ENCODE measurements at places on chromosomes 5 and 9. TPM values are rescaled to one million over a fixed set of nuclear protein-coding genes. Genes with fewer than 3 reads are reported as not detected.

DNA sequence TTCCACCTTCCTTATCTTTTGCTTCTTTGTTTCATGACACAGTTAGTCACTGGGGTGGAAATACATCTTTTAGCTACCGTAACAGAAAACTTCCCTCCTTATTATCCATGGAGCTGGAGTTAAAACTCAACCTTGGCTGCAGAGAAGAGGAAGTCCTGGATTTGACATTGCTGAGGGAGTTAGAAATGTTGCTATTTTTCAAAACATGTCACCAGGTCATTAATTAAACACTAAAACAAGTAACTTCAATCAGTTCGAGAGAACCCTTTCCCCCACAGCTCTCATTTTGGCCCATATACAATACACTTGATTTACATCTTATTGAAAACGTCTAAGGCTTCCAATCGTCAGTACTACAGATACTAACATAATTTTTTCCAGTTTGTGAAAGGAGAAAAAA lies 237.9 kb upstream of the CD180 start:
- no peak for DNase-seq

- no peak for DNase-seq
These were observed 59.7 kb downstream of the SEMA4D start for GRCh38 chr9:89438194-89438593.

DNA sequence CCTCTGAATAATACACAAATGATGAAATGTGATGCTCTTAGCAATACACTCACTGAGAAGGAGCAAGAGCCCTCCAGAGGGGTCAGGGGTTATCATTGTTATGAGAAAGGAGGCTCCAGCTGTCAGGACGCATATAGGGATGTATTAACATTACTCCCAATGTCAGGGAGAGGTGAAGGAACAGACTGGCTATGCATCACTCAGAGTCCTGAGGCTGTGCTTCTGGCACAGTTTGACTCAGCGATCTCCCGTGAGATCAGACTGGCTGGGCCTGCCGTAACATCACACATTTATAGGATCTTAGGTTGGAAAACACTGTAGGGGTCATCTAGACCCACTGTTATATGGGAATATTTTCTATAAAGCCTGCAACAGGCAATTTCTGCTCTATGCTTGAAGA lies 226.5 kb upstream of the GLRA1 start:
- no peak for DNase-seq

The GFI1B gene
- total RNA-seq = not detected

The NUTM2G gene
- total RNA-seq = not detected

DNA sequence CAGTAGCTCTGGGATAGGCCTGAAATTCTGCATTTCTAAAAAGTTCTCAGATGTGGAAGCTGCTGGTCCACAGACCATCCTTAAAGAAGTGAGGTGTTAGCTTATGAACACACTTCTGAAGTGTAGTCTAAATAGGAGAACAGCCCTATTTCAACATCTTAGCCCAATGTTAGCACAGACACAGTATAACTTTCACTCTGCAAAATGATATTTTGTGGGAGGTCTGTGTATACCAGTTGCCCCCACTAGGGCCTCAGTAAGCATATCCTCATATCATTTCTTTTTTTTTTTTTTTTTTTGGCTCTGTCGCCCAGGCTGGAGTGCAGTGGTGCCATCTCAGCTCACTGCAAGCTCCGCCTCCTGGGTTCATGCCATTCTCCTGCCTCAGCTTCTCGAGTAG lies 7.5 kb upstream of the HABP4 start:
- no peak for DNase-seq

DNA sequence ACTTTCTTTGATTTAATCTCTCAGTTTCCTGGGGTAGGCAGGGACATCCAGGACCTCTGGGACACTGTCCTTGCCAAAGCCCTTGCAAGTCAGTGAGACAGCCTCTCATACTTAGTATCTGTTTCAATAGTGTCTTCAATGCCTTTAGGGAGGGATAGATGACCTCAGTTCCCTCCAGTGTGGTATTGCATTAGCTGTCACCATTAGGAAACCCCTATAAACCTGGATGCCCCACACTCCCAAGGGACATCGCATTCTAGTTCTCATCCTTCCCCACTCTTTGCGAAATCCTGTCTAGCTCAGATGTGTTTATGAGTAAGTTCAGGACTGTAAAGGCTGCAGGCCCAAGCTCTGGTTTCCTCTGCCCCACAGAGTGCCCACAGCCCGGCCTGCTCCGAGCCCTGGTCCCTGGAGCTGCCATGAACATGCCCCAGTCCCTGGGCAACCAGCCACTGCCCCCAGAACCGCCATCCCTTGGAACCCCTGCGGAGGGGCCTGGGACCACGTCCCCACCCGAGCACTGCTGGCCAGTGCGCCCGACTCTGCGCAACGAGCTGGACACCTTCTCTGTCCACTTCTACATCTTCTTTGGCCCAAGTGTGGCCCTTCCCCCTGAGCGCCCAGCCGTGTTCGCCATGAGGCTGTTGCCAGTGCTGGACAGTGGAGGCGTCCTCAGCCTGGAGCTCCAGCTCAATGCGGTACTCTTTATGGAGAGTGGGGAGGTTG lies 13.2 kb downstream of the TMEM8B start:
- no peak for DNase-seq
